ENCODE measurements at places on chromosomes 1 and 21.

DNA sequence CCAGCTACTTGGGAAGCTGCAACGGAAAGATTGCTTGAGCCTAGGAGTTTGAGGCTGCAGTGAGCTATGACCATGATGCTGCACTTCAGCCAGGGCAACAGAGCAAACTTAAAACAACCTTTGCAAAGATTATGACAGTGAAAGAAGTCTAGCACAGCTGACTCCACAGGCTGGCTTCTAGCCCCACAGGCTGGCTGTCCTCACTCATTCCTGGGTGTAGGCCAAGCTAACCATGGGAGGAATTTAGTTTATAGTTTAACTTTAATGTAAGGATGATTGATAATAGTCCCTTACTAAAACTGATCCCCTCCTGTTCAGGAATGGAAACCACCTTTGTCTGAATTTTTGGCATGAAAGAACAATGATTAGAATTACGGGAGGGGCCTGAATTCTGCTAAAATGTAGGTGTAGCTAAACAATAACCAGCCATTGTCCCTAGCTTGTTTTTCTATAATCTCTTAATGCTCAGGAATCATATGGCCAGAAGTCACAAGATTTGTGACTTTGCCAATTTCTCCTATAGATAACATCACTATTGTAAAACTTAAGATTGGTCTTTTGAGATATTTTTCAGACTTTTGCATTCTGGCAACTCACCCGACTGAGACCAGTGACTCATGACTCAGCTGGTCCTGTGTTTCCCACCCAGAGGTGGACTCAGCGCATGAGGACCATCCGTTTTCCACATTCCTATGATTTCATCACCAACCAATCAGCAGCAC lies 28.1 kb upstream of the SGIP1 start:
- no peak for DNase-seq

DNA sequence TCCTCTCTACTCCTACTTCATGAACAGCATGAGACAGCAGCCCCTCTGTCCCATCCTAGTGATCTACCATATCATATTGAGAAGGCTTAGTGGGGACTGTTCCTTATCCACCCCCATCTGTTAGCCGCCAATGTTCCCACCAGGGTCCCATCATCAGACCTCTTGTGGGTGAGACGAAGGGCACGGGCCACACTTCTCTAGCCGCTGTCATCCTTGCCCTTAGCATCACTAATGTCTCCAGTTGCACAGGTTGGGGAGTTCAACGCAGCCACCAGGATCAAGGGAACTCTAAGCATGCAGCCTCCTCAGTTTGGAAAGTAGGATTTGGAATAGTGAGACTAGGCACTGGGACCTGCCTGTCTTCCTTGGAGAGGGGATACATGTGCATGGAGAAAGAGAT lies 20.1 kb downstream of the INKA2 start:
- no peak for DNase-seq

DNA sequence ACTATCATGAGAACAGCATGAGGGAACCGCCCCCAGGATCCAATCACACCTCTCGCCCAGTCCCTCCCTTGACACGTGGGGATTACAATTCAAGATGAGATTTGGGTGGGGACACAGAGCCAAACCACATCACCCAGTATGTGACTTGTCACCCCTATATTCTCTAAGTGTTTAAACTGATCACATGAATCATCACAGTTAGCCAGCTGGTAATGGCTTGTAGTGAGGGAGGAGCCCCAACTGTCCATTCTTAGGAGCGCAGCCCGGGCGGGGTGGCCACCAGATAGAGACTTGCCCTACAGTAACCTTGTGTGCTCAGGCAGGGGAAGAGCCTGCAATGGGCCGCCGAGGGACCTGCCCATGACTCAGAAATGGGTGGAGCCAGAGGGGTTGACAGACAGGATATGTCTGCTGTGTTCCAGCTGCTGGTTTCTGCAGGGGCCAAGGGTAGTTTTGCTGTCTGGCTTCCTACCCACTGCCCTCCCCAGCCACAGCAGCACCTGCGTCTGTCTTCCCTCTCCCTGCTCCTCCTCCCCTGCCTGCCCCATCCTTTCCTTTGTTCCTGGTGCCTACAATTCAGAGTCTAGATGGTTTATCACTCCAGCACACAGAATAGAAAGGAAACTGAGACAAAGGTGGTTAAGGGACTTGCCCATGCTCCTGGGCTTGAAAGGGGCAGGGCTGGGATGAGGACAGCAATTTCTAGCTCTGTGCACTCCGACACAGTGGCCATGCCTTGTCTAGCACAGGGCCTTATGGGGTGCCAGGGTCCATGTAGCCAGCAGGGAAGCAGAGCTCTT lies 9.2 kb downstream of the ABCG1 start:
- DNase-seq, result no peak

GRCh38 chr1:245475126-245475525 lies 320.3 kb downstream of the KIF26B start:
- DNase-seq, result no peak

GRCh38 chr1:9058465-9058864 lies 11.0 kb downstream of the SLC2A5 start:
- no peak for DNase-seq

- no peak for DNase-seq
Observed at GRCh38 chr1:199335496-199335895, 692.0 kb upstream of the NR5A2 start.

- DNase-seq, result no peak
Observed at GRCh38 chr1:82387012-82387366, 586.3 kb downstream of the ADGRL2 start.

GRCh38 chr1:228170666-228171065 lies 5.1 kb downstream of the IBA57 start:
- DNase-seq, result no peak

GRCh38 chr1:111930356-111930755 lies 59.1 kb downstream of the KCND3 start:
- DNase-seq, result no peak

- no peak for DNase-seq
Observed at GRCh38 chr1:20521960-20522861, 14.3 kb upstream of the MUL1 start.

- DNase-seq, result no peak
Observed at GRCh38 chr21:15390049-15390448, 325.2 kb upstream of the NRIP1 start.

- DNase-seq, result no peak
Observed at GRCh38 chr21:28974531-28975227, 18.0 kb downstream of the LTN1 start.

GRCh38 chr1:27887215-27888021 lies 15.1 kb downstream of the THEMIS2 start:
- no peak for DNase-seq

DNA sequence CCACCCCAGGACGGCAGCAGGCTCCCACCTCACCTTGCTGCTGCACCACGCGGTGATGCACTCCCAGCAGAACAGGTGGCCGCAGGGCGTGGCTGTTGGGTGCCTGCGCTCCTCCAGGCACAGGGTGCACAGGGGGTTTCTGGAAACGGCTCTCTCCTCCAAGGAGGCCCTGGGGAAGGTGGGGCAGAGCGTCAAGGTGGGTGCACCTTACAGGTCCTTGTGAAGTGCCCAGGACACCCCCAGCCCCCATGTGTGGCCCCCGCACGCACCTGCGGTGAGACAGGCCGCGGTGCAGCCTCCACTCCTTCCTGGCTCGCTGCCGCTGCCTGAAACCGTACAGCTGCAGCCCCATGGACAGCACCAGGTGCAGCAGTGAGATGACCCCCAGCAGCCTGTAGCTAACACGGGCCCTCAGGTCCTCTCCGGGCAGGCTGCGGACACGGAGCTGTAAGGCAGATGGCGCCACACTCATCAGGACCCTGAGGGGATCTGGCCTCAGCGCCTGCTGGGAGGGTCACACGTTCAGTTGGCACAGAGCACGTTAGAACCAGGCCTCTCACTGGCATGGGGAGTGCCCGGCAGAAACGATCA lies 5.8 kb downstream of the PEX10 start:
- no peak for DNase-seq

DNA sequence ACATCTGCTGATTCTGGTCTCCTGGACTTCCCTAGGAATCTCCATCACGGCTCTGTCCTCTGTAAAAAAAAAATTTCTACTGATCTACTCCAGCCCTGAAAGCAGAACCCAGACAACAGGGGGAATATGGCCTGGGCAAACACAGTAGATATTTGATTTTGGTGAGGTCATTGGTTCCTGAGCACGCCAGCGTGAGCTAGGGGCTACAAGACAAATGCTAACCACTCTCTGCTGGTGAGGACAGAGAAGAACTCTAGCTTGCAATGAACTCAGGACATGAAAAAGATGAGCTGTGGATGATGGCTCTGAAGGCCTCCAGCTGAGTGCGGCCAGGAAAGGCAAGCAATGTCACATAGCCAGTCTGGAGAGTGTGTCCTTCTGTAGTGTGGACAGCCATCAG lies 17.2 kb upstream of the FYB2 start:
- DNase-seq, result no peak

DNA sequence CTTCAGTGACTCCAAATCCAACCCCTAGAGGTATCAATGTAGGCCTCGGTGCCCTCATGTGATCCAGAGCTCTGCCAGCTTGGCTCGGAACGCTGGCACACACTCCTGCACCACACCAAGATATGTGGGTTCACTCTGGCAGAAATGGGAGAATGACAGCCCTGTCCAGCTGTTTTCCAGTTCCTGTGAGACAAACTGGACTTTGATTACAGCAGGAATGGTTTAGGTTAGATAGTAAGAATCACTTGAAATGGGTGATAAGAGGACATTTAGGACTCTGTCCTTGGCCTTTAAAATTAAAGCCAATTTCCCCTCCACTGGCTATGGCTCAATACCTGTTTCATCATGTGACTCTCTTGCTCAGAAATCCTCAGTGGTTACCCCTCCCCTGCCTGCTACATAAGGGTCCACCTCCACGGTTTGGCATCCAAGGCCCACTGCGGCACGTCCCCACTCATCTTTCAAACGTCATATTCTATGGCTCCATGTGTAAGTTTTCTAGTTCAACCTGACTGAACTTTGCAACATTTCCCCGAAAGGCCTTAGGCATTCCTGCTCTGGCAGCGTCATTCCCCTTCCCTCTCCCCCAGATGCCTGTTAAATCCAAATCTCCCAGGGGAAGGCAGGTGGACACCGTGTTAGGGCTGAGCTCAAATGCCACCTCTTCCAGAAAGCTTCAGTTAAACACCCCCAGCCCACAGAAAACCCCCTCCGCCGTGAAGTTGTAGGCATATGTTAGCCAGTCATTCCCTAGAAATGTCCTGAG lies 44.7 kb downstream of the PLEKHA6 start:
- DNase-seq, result no peak

DNA sequence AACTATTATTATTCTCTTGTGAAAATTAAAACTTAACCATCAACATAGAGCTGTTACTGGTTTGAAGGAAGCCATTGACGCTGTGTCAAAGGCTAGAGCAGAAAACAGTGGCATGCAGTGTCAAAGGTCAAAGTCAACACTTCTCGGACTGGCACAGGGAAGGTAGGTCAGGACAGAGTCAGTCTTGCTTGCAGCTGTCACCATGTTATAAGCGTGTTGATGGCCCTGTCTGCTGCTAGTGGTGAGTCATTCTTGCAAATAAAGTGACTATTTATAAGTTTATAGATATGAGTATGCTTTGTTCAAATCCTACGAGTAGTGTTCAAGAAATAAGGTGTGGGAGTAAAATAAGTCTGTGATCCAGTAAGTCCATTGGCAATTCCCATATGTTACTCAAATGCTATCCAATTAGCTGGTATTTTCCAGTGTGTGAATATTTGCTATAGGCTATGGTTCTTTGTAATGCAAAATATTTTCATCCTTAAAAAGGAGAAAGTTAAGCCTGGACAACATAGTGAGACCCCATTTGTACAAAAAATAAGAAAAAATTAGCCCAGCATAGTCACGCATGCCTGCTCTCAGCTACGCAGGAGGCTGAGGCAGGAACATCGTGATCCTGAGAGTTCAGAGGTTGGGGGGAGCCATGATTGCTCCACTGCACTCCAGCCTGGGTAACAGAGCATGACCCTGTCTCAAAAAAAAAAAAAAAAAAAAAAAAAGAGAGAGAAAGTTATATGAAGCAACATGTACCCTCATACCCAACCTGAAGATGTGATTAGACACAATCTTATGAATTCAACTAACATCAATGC lies 26.3 kb upstream of the TINAGL1 start:
- no peak for DNase-seq

- DNase-seq, result no peak
Observed at GRCh38 chr1:82806133-82806532, 1005.4 kb downstream of the ADGRL2 start.

- no peak for DNase-seq
Observed at GRCh38 chr1:66357478-66358197, 176.3 kb upstream of the SGIP1 start.

DNA sequence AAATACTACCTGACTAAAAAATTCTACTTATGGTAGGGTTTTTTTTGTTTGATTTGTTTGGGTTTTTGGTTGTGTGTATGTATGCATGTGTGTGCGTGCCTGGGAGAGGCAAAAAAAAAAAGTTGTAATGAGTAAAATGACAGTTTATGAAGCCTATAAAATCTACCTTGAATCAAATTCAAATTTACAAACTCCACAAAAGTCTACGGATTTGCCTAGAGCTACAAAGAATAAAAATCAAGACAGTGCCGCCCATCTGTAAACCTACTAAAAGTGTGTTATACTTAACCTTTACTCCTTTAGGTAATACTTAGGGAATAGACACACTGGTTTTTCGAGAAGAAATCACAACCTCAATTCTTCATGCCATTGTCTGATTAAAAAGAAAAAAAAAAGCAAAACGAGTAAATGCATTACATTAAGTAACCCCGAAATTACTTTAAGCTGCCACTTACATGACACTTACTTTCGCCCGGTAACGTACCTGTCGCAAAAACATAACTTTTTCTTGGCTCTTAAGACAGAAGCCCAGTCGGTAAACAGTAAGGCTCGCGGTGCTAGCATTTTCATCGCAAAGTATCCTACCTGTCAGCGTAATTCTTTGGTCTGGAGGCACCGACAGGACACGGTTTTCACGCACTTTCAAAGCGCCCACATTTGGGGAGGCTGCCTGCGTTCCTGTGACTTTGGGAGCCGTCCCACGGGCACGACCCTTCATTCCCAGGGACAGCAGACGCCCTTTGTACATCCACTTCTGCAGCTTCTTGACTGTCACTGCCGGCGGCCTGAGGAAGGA lies 951 bp downstream of the SYDE2 start:
- no peak for DNase-seq

- DNase-seq, result no peak
Observed at GRCh38 chr1:202172015-202172355, 11.6 kb upstream of the PTPN7 start.

- no peak for DNase-seq
Observed at GRCh38 chr1:232868793-232869491, 63.7 kb downstream of the MAP10 start.

GRCh38 chr1:52321061-52321460 lies 44.9 kb downstream of the CC2D1B start:
- no peak for DNase-seq

DNA sequence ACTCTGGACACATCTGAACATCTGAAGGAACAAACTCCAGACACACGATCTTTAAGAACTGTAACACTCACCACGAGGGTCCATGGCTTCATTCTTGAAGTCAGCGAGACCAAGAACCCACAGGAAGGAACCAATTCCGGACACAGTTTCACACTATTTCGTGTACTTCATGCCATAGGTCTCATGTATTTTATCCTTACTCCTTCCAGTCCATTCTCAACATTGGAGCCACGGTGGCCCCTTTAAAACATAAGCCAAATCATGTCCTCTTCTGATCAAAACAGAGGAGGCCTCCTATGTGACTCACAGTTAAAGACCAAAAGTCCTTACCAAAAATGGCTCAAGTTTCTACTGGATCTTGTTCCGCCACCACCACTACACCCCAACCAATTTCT lies 29.8 kb upstream of the RCOR3 start:
- no peak for DNase-seq

All from NCI-H1417 treated with DMSO at 0.1 percent for 48 hours (cell line).